OCI-LY7 (cell line): ENCODE measurements at places on chromosomes 1 and 21. TPM values are rescaled to one million over a fixed set of nuclear protein-coding genes. Genes with fewer than 3 reads are reported as not detected.
A peak's percentile ranks its signal among the peaks of the same experiment; 100 is the strongest.

DNA sequence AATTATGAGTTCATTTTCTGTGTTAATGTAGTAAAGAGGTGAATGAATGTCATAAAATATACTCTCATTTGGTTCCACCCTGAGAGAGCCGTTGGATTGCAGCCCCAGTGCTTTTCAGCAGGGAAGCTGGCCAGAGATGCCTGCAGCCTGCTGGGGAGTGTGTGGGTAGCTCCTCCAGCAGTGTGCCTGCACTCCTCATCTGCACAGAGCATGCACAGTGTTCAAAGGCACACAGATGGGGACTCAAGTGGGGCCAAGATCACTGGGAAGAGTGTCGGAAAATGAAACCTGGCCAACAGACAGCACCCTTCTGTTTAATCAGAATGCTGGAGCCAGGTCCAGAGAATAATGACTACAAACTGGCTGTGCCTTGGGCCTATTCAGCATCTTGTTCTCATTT, 206.8 kb downstream of the ST6GALNAC3 start:
- no peak for DNase-seq

DNA sequence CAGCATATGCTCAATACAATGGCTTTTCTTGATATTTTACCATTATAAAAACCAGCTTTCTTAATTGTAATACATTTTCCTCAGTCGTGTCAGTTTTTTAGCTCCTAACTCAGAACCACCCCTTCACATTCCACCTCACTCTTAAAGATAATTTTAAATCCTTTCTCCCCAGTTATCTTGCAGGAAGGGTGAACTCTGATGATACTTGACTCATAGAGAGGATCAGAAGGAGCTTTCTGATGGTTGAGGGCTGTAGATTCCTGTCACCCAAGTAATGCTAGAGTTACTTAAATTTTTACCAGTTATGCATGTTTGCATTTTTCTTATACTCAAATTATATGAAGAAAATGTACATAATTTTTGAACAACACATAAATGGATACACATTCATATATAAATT, 233.7 kb downstream of the NCAM2 start:
- DNase-seq: no peak

DNA sequence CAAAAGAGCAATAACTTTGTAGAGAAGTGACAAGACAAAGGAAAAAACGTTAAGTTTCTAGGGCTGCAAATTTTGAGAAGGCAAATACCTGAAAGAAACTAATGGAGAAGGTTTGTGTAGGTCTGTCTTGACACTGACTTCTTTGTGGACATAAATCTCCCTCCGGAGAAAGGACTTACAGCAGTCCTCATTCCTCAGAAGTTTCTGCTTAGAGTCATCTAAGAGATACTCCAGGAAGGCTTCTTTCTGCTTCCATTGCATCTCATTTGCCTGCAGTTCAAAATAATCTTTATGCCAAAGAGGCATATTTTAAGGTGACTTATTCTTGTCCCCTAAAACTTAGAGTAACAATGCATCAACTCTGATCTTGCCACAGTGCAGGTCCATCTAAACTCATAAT, 4.4 kb upstream of the C4BPB start:
- DNase-seq: no peak

GRCh38 chr1:81044708-81045107, 756.0 kb upstream of the ADGRL2 start:
- DNase-seq: no peak

DNA sequence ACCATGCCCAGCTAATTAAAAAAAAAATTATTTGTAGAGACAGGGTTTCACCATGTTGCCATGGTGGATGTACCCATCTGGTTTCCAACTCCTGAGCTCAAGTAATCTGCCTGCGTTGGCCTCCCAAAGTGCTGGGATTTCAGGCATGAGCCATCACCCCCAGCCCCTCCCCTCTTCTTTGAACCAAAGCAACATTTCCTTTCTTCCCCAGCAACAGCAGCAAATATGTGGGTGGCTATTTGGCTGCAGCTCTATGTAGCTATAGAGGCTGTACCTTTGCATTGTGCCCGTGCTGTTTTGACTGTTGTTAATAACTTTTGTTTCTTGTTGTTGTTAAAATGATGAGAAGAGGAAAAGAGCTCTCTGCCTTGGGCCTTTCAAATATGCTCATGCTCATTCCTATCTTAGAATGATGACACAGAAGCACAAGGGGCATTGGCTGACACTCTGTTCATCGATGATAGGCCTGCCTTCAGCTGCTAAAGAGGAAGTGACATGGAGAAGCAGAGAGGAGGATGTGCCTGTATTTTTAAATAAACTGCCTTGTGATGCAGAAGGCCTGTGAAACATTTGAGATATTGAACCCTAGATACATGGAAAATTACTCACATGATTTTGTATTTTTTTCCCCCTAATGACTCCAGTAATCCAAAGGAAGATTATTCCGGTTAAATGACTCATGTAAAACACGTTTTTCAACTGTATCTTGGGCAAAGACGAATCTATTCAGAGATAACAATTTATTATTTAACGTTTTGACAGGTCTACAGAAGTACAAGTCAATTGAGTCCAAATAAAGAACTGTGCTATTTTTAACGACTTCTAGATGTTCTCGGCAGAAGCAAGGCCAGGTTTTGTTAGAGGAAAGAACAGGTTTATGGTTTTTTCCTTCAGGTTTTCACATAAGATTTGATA, 20.5 kb upstream of the XPR1 start:
- peak; percentile 41 for DNase-seq

DNA sequence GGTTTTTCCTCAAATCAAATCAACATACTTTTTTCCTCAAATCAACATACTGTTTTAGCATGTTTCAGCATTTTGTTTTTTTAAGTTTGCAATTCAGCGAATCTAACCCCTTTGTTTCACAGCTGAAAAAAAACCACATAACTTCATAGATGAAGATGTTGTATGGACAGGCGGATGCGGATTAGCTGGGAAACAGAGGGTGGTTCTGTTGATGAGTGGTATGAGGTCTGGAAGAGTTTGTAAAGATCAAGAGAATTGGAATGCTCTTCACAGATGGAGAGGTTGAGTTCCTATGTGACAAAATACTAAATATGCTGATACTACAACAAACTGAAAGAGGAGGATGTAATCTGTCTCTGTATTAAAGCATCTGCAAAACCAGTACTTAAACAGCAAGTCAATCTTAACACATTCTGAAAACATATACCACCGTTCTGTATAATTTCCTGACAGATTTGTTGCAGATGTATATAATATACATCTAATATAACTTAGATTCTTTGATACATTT, 10.6 kb upstream of the LEPR start:
- DNase-seq: no peak

DNA sequence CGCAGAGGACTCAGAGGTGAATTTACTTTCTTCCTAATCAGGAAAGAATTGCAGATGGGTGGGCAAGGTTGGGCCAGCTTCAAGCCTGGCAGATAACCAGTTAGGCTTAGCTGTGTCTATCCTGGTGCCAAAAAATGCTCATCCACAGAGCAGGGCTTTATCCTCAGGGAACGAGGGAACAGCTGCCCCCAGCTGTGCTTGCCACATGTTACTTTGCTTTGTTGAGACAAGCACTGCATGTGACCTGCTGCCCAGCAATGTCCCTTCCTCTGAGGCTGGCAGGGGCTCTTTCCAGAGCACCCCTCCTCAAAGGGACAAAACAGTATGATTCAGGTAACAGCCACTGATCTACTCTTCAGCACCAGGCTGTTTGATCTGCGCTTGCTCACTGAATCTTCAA, 505.1 kb upstream of the USP24 start:
- no peak for DNase-seq

Gene C21orf58
- total RNA-seq: 141 and 172 TPM in 2 replicates

- no peak for DNase-seq
Observed at GRCh38 chr1:93818570-93818959, 60.4 kb downstream of the DNTTIP2 start.

GRCh38 chr21:38804789-38805327, 871 bp upstream of the ETS2 start:
- no peak for DNase-seq

DNA sequence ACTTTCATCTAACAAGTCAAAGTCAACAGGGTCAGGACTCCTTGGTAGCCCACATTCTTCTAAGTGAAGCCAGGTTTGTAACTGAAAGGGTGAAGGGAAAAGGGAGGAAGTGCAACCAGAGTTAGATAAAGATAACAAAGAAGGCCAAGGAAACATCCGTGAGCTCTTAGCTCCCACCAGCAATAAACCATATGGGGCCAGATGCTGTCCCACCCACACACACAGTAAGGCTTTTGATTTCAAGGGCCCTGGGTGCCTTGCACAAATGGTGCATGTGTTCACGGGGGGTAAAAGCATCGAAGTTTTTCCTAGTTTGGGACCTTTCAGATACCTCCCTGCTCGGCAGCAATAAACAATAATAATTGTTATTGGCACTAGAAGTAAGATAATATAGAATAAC, 5.1 kb upstream of the TIAM1 start:
- DNase-seq: no peak

DNA sequence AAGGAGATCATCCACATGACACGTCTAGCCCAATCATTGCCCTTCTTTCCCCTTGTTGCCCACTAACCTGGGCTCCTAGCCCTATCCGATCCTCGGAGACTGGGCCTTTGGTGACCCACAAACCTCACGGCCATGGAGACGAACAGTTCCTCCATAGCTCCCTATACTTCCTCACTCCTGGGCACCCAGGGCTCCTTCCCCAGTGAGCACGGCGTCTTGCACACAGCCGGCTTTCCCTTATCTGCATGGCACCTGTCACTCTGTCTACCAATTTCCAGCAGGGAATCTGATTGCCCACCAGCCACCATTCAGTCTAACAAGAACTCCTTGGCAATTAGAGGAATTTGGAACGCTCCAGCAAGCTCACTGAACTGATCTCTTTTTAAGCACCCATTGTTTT, 3.1 kb downstream of the GNG4 start:
- DNase-seq: no peak

DNA sequence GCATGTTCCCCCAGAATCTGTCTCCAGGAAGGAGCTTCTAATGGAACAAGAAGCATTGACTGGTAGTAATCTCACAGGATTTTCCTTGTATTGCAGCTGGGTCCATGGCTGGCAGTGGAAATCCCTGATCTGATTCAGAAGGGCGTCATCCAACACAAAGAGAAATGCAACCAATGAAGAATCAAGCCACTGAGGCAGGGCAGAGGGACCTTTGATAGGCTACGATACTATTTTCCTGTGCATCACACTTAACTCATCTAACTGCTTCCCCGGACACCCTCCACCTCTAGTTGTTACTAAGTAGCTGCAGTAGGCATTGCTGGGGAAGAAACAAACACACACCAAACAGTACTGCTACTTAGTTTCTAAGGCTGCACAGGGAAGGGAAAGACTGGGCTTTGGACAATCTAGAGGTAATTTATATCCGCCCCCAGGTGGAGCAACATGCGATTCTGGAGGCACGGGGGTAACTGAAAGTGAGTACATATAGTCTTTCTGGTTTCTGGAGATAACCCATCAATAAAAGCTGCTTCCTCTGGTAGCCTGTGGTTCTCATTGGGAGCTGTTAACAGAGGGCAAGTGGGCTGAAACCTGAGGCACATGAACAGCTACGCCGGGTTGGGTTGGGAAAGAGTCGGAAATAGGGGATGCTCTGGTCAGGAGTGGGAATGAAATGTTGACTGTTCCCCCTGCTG, 837 bp upstream of the USP21 start:
- DNase-seq: no peak

DNA sequence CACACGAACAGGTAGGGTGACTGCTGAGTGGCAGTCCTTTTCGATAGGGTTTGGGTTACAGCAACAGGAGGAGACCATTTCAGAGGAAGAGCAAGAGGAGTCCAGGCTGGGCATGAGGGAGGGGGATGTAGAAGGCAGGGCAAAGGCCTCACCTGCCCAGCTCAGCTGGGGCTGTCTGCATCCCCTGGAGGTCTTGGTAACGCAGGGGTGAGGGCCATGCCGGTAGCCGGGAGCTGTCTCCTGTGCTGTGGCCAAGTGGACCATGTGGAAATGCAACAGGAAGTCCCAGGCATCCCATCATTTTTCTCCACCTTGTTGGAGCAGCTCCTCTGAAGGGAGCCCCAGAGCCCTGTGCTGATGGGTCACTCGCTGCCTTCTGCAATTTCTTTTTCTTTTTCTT, 105.4 kb upstream of the C1orf174 start:
- no peak for DNase-seq

DNA sequence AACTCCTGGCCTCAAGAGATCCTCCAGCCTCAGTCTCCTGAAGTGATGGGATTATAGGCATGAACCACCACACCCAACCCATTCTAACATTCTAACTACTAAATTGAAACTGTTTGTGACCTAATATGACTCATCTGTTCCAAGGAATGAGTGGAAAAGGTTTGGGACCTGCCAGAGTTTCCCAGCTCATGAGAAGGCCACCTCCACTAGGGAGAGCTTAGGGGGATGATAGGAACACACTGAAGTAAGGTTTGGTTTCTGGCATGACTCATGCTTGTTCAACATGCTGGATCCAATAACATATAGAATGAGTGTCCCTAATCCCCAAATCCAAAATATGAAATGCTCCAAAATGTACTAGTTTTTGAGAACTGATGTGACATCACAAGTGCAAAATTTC, 18.9 kb upstream of the SCAF4 start:
- DNase-seq: no peak

Gene PRAMEF12
- not detected in 2 replicates for total RNA-seq

Gene GMEB1
- total RNA-seq: 22.5 and 25.9 TPM in 2 replicates

- no peak for DNase-seq
Observed at GRCh38 chr1:43388613-43389012, 987 bp downstream of the MED8 start.

Gene ORC1
- 39.0 and 40.4 TPM in 2 replicates for total RNA-seq

Gene C1orf87
- total RNA-seq: not detected in 2 replicates

- no peak for DNase-seq
Observed at GRCh38 chr1:148318123-148318903, 164.8 kb downstream of the PPIAL4G start.

DNA sequence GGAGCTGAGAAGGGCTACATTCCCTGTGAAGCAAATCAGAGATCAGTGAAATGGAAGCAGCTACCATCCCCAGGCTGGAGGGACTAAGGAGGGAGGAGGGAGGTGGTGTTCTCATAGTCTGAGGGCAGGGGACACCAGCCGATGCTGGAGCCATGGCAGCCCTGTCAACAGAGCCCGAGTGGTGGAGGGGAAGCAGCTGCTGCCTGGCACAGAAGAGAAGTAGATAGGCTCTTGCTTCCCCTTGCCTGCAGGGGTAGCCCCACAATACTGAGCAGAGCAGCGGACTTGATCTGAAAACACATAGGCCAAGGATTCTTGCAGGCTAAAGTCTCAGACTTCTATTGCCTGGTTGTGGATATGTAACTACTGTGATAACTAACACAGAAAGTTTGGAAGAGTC, 255.1 kb downstream of the FGGY start:
- DNase-seq: no peak

Gene VSIG8
- total RNA-seq: not detected in 2 replicates

DNA sequence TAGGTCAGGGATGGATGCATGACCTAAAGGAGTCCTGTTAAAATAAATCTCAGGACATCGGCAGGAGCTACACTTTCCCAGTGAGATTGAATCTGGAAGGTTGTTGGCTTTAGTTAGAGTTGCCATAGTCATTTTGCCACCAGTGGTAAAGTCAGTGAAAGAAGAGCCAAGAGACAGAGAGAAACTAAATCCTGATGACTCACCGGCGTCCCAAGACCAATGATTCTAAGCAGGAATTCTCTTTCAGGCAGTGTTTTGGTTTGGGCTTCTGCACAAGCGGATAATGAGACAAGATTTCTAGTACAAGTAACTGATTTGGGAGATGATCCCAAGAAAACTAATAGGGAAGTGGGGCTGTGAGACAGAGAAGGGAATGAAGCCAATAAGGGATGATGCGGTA, 88.8 kb upstream of the ETS2 start:
- DNase-seq: no peak
